ENCODE measurements at places on chromosomes 6 and 20.

GRCh38 chr6:75115481-75115880, 90.4 kb downstream of the COL12A1 start:
- DNase-seq, result no peak

- DNase-seq, result no peak
Measured at GRCh38 chr6:88705601-88706000, 257.8 kb downstream of the RNGTT start.

DNA sequence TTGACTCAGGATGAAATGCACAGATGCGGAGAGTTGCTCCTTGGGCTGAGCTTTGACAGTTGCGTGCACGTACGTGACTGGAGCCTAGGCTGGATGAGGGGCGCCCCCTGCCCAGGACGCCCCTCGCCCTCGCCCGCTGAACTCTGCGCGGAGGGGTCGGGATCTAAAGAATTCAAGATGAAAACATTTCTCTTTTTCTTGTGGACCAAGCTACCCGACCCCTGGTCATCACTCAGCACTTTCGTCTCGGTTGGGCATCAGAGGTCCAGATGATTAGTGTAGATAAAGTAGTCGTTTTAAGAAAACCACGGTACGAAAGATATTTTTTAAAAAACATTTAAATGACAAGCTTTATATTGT, 700 bp downstream of the DTD1 start:
- DNase-seq, result no peak

DNA sequence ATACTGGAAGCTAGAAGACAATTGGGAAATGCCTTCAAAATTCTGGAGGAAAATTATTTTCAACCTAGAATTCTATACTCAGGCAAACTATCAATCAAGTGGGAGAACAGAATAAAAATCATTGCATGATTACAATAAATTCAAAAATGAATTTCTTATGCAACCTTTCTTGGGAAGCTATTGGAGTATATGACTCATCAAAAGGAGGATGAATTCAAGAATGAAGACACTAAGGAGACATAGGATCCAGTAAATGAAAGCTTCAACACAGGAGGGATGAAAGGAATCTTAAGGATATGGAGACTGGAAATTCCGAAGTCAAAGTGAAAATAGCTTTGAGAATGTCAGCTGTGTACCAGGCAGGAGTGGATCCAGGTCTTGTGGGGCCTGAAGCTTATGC, 12.6 kb upstream of the UBR2 start:
- DNase-seq, result no peak

- no peak for DNase-seq
Measured at GRCh38 chr6:6998194-6998569, 109.6 kb upstream of the RREB1 start.

- no peak for DNase-seq
Measured at GRCh38 chr6:106037060-106037459, 49.1 kb upstream of the PRDM1 start.

DNA sequence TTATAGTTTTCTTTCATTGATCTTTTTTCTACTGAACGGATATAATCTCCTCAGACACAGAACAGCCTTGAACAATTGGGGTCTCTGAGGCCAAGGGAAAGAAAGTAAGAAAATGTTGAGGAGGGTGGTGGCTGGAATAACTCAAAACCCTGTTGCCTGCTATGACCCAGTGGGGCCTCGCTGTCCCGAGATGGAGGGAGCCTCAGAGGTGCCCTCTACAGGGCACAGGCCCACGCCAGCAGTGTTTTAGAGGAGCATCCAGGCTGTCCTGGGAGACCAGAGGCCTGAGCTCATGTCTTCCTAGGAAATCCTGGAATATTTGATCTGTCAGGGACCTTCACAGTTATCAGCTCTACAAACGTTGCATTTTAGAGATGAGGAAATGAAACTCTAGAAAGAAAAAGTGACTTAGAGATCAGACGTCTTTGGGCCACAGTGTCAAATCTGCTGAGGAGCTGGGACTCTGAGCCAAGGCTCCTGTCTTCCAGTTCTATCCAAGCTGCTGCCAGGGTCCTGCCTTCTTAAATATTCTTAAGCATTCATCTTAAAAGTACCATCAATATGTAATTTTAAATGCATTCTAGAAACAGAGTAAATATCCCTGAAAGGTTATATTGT, 26.3 kb downstream of the ALDH5A1 start:
- no peak for DNase-seq

DNA sequence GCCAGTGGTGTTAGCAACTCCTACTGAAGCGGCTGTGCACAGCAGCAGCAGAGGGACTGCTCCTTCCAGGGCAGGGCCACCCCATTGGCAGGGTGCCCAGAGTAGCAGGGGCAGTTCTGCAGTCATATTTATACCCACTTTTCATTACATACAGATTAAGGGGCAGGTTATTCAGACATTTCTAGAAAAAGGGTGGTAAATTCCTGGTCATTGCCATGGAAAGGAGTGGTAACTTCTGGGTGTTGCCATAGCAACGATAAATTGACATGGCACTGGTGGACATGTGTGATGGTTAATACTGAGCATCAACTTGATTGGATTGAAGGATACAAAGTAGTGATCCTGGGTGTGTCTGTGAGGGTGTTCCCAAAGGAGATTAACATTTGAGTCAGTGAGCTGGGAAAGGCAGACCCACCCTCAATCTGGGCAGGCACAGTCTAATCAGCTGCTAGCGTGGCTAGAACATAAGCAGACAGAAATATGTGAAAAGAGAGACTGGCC, 45.0 kb downstream of the IYD start:
- DNase-seq, result no peak

- DNase-seq, result peak; percentile 86
Measured at GRCh38 chr6:136566007-136566487, 15.8 kb upstream of the MAP7 start.

DNA sequence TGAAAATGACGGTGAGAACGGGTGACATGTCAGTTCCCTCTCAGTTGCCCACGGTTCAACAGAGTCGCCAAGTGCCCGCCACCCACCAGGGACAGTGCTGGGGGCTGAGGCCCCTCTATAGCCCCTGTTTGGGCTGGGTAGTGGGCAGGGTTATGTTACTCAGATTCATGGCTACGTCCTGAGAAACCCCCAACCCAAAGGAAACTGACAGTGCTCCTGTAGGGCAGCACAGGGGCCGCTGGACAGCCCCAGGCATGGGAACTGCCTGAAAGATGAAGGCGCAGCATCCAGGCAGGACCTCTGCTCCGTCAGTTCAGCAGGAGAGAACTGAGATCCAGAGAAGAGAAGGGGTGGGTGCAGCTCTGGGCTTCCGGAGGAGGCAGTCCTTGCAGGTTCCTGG, 118.9 kb upstream of the PMEPA1 start:
- peak; percentile 19 for DNase-seq

DNA sequence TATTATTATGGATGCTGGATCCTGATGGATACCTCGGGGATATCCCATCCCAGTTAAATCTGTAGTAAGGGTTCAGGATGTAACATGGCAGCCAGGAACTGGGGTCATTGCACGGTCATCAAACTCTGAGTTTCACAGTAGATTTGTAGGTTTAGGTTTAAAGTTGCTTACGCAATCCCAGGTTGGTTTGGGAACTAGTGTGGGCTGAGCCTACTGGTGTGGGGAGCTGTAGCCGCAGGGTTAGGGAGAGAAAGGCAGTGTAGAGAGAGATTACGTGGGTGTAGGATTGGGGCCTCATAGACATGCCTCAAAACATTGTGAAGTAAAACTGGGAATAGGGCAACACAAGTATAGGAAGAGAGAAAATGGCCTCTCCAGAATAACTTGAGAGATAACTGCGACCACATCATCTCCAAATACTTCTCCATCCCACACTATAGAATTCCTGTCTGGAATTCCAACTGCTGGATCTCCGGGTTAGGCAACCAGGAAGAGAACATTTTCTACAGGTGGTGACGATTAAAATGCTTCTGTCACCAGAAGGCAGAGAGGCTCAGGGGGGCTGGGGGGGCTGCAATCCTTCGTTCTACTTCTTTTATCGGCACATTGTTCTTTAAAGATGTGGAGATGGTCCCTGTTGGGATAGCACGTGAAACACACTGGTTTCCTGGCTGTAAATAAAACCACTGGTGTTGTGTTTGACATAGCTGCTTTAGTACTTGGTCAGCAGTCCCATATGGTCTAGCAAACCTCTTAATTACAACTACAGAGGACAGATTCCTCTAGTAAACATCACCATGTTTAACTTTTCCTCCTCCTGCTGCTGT, 44.9 kb upstream of the TMEM170B start:
- no peak for DNase-seq

DNA sequence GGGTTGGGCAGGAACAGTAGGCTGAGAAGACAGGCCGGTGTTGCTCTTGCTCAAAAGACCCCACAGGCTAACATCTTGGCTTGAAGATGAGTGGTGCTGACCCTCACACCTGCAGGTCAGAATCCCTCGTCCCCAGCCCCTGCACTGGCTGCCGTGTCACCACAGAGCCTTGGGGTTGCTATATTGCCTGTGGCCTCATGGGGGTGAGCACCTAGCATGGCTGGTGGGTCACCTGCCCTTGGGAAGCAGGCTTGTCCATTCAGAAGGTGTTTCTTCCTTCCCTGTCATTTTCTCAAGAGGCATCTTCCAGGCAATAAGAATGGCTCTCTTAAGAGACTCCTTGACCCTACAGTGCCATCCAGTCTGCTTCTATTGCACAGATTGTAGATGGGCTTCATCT, 7.7 kb downstream of the SLC22A16 start:
- no peak for DNase-seq

DNA sequence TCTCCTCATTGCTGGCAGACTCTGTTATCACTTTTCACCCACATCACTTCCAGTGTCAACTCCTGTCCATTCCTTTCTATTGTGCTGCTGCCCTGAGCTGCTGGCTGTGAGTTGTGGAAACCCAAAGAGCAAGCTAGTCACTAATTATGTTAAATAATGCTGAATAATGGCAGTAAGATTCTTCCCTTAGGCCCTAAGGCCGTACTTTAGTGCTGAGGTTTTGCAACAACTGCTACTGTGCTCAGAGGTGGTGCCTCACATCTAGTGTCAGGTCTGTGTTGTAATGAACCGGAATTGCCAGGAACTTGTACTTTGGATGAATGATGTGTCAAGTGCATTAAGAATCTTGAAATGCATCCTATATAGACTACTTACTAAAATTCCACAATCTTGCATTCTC, 372.2 kb upstream of the RNF217 start:
- DNase-seq, result no peak
